Activated CD4-positive, alpha-beta T cell treated with anti-CD3 and anti-CD28 coated beads, Interleukin-2, amount 50 U/mL, for 4 hours (primary cell): ENCODE measurements at places on chromosomes 1 and 21.
A peak's percentile ranks its signal among the peaks of the same experiment; 100 is the strongest.

- no peak for DNase-seq
These were observed 2.8 kb upstream of the ADORA1 start for GRCh38 chr1:203124546-203125317.

- DNase-seq: no peak
These were observed 12.3 kb upstream of the RCC2 start for GRCh38 chr1:17451731-17452130.

GRCh38 chr1:182268669-182269068 is 122.9 kb downstream of the GLUL start:
- no peak for DNase-seq

DNA sequence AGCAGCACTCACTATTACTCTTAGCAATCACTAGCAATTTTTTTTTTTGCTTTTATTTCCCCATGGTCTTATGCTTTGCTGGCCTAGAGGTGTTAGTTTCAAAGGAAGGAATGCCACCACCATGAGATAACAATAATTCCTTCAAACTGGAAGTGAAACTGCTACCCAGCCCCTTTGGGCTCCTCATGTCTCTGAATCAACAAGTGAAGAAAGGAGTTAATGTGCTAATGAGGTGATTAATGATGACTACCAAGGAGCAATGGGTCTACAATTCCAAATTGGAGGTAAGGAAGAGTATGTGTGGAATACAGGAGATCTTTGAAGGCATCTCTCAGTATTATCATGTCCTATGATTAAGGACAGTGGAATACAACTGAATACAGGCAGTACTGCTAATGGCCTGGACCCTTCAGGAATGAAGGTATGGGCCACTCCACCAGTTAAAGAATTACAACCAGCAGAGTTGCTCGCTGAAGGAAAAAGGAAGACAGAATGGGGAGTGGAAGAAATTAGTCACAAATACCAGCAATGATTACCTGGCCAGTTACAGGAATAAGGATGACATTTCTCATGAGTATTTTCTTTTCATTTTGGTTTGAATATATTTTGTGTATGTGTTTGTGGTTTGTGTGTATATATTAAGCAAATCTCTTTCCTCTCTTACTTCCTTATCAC is 652.9 kb downstream of the ADGRL2 start:
- no peak for DNase-seq

DNA sequence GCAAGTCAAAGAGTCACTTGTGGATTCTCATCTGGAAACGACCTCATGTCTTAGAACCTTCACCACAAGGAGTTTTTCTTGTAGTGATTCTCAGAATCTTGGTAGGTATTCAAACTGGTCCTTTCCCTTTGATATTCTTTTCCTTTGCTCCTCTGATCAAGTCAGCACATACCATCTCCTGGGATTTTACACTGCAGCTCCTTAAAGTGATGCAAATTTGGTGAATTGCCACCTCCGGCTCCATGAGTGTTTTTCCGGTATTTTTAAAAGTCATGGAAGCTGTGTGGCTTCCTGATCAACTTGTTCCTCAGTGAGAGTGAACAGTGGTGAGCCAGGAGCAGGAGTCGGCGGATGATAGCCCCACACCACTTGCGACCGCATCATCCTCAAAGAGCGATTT is 182.1 kb upstream of the DAB1 start:
- DNase-seq: no peak

DNA sequence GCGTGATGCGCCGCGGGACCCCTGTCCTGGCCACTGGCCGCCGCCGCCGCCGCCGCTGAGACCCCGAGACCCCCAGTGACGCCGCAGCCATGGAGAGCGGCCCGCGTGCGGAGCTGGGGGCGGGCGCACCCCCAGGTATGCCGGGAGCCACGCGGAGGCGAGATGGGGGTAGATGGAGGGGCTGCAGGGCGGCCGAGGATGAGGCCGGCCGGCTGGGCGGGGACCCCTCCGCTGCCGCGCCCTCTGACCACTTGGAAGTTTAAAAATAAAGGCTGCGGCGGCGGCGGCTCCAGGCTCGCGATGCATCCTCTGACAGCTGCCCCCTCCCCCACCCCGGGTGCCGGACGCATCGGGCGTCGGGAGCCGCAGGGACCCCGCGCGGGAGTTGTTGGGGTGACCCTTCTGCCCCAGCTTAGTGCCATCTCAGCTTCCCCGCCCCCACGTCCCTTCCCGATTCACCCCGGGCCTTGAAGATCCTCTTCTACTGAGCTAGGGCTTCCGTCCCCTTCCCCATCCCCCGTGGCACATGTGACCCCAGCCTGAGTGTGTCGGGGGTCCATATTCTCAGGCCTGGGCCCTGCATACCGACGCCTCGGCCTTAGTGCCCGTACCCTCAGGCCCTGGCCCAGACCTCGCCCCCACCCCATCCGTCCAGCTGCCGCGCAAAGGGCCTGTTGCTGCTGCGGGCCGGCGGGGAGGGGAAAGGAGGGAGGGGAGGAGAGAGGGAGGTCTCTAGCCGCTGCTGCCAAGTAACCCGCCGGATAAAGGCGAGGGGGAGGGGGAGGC is 562 bp downstream of the MAP7D1 start:
- DNase-seq: peak; percentile 44

- no peak for DNase-seq
These were observed 623.9 kb upstream of the NR5A2 start for GRCh38 chr1:199403531-199404116.

GRCh38 chr1:116360429-116361173 is 12.4 kb upstream of the ATP1A1 start:
- no peak for DNase-seq

GRCh38 chr1:186974774-186975181 is 146.0 kb downstream of the PLA2G4A start:
- no peak for DNase-seq

DNA sequence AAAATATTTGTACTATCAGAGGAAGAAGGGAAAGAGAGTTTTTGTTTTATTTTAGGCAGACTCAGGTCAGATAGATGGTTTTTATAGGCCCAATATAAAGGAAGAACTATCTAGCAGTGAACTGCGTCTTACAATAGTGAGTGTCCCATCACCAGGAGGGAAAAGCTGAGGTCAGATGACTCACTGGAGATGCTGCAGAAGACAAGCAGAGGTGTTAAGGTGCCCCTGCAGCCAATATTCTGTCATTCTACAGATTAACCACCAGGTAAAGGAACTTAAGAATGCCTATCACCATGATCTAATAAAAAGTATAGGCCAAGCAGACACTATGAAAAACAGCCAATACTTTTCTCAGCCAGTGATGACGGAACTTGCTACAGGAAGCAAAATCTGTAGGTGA is 29.6 kb downstream of the IVNS1ABP start:
- no peak for DNase-seq

GRCh38 chr1:167289075-167289442 is 68.4 kb downstream of the POU2F1 start:
- no peak for DNase-seq

DNA sequence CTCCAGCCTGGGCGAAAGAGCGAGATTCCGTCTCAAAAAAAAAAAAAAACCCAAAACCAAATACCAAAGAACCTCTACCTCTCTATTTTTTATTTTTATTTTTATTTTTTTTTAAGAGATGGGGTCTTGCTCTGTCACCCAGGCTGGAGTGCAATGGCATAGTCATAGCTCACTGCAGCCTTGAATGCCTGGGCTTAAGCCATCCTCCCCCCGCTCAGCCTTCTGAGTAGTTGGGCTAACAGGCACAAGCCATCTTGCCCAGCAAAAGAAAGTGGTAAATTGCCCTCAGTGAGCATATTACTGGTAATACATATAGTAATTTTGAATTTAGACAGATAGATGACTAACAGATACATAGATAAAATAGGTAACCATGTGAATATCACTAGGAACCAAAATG is 77.4 kb downstream of the ASH1L start:
- no peak for DNase-seq

DNA sequence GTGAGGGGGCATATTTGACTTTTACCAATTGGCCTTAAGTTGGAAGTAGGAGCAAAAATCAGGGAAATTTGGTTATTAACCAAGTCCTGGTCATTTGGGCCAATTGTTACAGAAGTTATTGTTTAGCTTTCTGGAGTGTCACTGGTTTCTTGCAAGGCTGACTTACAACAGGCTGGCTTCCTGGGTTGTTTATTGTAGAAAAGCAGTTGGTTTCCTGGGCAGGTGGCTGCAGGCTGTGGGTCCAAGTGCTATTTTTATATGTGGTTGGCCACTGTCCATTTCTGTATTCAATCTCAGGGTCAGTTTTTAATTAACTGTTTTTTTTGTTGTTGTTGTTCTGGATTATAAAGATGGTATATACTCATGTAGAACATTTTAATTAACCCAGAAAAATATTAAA is 174.1 kb downstream of the KCNJ6 start:
- no peak for DNase-seq

DNA sequence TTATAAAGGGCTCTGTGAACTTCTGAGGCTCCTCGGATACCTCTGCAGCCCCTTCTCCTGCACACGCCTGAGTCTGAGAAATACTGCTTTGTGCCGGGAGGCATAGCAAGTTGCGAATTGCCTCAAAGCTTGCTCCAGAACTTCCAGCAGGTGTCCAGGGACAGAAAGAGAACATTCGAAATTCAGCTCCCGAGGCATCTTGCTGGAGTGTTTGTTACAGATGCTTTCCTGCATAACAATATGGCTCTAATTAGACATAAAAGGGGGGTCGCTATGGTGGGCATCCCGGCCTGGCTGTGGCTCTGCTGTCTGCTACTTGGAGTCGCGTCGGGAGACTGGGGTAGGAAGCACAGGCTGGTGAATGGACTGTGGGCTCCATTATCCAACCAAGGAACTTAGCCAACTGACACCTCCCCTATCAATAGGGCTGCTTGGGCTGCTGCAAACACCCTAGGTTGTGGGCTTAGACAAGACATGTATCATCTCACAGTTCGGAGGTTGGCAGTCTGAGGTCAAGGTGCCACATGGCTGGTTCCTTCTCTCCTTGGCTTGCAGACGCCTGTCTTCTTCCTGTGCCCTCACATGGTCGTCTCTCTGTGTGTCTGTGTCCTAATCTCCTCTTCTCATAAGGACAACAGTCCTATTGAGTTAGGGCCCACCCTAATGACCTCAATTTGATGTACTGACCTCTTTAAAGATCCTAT is 607.0 kb downstream of the NPHP4 start:
- DNase-seq: no peak

DNA sequence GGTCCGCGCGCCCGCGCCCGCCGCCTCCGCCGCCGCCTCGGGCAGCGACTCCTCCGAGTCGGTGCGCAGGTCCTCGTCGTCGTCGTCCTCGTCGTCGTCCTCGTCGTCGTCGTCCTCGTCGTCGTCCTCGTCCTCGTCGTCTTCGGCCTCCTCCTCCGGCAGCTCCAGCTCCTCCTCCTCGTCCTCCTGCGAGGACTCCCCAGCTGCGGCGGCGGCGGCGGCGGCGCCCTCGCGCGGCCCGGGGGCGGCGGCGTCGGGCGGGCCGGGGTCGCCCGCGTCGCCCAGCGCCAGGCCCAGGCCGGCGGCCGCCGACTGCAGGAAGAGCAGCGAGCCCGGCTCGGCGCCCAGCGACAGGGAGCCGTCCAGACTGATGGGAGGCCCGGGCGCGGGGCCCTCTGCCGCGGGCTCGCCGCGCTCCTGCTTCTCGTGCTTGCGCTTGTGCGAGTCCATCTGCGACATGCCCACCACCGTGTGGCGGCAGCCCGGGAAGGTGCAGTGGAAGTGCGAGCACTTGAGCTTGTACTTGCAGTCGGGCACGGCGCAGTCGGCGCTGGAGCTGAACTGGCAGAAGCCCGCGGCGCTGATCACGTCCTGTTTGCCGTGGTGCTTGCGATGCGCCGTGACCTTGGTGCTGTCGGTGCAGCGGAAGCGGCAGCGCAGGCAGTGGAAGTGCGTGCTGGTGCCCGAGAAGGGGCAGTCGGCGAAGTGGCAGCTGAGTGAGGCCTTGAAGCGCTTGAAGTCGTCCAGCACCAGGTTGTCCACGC is 157.3 kb downstream of the CASZ1 start:
- DNase-seq: no peak

DNA sequence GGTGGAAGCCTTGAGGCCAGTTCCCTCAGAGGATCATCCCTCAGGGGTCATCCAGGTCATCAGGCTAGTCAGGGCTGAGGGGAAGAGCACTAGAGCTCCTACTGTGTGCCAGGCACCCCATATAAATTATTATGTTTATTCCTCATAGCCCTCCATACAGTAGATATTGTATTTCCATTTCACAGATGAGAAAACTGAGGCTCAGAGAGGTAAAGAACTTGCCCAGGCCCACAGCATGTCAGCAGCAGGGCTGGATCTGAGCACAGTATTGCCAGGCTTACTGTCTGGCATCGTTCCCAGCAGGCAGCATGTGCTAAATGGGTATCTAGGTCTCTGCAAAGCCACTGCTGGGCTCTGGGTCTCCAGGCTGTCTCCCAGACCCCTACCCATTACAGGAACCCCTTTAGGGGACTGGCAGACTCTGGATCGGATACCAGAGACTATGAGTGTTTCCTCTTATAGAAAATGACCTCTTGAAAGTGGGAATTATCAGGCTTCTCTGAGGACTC is 153.3 kb downstream of the PTPRU start:
- no peak for DNase-seq

DNA sequence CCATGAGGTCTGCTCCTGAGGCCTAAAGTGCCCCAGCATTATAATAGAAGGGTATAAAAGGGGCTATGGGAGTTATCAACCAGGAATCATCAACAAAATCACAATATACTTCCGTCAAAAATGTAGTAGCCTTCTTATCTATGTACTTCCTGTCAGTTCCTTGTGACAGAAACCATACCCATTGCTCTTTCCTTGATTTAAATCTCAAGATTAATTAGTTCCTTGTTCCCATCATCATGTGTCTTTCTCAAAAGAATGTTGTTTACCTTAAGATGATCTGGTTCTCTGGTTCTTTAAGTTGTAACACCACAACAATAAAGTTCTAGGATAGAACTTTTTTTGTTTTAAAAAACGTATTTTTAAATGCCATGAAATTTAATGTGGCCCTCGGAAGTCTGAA is 833.3 kb downstream of the LTN1 start:
- DNase-seq: no peak

- DNase-seq: no peak
These were observed 1684.4 kb upstream of the B3GALT2 start for GRCh38 chr1:194870860-194871259.

GRCh38 chr1:247487057-247487456 is 29.2 kb upstream of the OR2B11 start:
- DNase-seq: peak; percentile 8

GRCh38 chr1:226627924-226628611 is 79.5 kb downstream of the STUM start:
- DNase-seq: peak; percentile 28

DNA sequence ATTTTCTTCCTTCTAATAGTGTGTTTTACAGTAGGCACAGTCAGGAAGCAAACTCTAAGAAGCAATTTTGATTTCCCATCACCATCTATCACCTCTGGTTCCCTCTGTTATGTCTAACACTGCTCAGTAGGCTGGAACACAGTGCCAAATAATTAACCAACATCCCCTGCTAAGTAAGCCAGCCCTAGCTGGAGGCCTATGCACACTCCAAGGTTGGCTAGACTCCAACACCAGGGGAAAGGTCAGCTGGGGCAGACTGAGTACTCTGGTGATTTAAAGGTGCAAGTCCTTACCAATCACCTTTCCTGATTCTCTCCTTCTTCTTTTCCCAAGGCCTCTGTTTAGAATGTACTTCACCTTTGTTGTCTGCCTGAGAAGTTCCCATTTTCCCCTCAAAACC is 46.5 kb upstream of the BEND5 start:
- DNase-seq: no peak

- DNase-seq: no peak
These were observed 74.5 kb downstream of the MRPL37 start for GRCh38 chr1:54274448-54274847.

GRCh38 chr1:31715873-31716220 is 12.0 kb upstream of the COL16A1 start:
- DNase-seq: no peak

- DNase-seq: no peak
These were observed 279.5 kb downstream of the DUSP10 start for GRCh38 chr1:221462345-221462744.
